ENCODE measurements at places on chromosomes 1 and 21. TPM values are rescaled to one million over a fixed set of nuclear protein-coding genes. Genes with fewer than 3 reads are reported as not detected.

GRCh38 chr1:168397806-168398205 lies 117.1 kb downstream of the TBX19 start:
- peaks cover 29% of the 10 kb centered on the region for H3K4me1 ChIP-seq
- no peak overlapping the region for H3K4me3 ChIP-seq

DNA sequence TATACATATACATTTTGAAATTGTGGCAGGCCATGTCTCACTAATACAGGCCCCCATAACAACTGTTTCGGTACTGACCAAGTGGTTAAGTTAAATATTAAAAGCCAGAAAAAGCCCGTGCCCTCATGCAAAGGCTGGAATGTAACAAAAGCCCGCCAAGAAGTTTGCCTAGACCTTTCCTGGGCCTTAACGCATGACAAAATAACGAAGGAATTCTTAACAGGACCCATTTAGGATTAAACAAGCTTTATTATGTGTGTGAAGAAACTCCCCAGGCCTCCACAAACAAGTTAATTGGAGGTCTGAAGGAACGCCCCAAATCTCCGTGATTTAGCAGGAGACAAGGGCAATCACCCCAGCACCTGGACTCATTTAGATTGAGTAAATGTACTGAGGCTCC lies 42.4 kb downstream of the TNFSF4 start:
- no peaks in the 10 kb centered on the region for H3K4me1 ChIP-seq
- no peak overlapping the region for H3K27ac ChIP-seq
- no peaks in the 10 kb centered on the region for H3K36me3 ChIP-seq

GRCh38 chr1:100950337-100950736 lies 54.4 kb downstream of the SLC30A7 start:
- peaks cover 61% of the 10 kb centered on the region for H3K36me3 ChIP-seq
- no peak overlapping the region for H3K27ac ChIP-seq
- peaks cover 10% of the 10 kb centered on the region for H3K4me1 ChIP-seq
- no peak overlapping the region for H3K4me3 ChIP-seq

GRCh38 chr1:30043256-30043655 lies 680.1 kb downstream of the MATN1 start:
- H3K27ac ChIP-seq = no peak overlapping the region
- no peaks in the 10 kb centered on the region for H3K36me3 ChIP-seq
- peaks cover 6% of the 10 kb centered on the region for H3K27me3 ChIP-seq
- H3K4me3 ChIP-seq = no peak overlapping the region
- H3K4me1 ChIP-seq = no peaks in the 10 kb centered on the region

GRCh38 chr21:34536820-34537219 lies 24.8 kb upstream of the KCNE1 start:
- H3K27ac ChIP-seq = peak overlapping the region; percentile 88
- DNase-seq = no peak
- no peaks in the 10 kb centered on the region for H3K36me3 ChIP-seq
- H3K27me3 ChIP-seq = no peaks in the 10 kb centered on the region
- H3K4me1 ChIP-seq = peaks cover 37% of the 10 kb centered on the region

DNA sequence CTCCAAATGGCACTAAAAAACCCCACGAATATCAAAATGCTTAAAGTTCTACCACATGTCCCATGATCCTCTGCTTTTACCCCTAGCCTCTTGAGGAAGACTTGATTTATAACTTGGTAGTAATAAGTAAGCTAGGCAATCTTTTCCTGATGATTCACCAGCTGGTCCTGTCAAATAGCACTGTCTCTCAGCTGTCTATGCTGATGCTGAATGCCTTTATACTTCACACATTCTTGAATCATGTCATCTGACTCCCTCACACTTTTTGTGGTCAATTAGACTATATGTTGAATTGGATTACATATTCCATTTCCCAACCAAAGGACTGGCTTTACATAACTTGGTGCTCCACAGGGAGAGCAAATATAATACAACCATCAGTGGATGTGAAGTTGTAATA lies 16.6 kb downstream of the C21orf91 start:
- peaks cover 24% of the 10 kb centered on the region for H3K36me3 ChIP-seq
- H3K27ac ChIP-seq = no peak overlapping the region
- peaks cover 10% of the 10 kb centered on the region for H3K4me1 ChIP-seq
- no peaks in the 10 kb centered on the region for H3K27me3 ChIP-seq

- H3K36me3 ChIP-seq = peaks cover 12% of the 10 kb centered on the region
- no peak overlapping the region for H3K4me3 ChIP-seq
- H3K4me1 ChIP-seq = peaks cover 66% of the 10 kb centered on the region
- H3K27me3 ChIP-seq = no peaks in the 10 kb centered on the region
These were observed 24.6 kb downstream of the TRIM45 start for GRCh38 chr1:117096951-117097408.

- H3K4me1 ChIP-seq = no peaks in the 10 kb centered on the region
- H3K27me3 ChIP-seq = peaks cover 24% of the 10 kb centered on the region
- DNase-seq = no peak
- no peak overlapping the region for H3K27ac ChIP-seq
- no peaks in the 10 kb centered on the region for H3K36me3 ChIP-seq
These were observed 657.4 kb downstream of the AJAP1 start for GRCh38 chr1:5311634-5312292.

- DNase-seq = no peak
- H3K4me1 ChIP-seq = no peaks in the 10 kb centered on the region
- no peak overlapping the region for H3K27ac ChIP-seq
- no peaks in the 10 kb centered on the region for H3K27me3 ChIP-seq
These were observed 650 bp downstream of the TNFAIP8L2 start for GRCh38 chr1:151157067-151157531.

GRCh38 chr21:16117851-16118590 lies 388.2 kb downstream of the USP25 start:
- peaks cover 27% of the 10 kb centered on the region for H3K4me1 ChIP-seq
- peak overlapping the region; percentile 10 for H3K4me3 ChIP-seq

DNA sequence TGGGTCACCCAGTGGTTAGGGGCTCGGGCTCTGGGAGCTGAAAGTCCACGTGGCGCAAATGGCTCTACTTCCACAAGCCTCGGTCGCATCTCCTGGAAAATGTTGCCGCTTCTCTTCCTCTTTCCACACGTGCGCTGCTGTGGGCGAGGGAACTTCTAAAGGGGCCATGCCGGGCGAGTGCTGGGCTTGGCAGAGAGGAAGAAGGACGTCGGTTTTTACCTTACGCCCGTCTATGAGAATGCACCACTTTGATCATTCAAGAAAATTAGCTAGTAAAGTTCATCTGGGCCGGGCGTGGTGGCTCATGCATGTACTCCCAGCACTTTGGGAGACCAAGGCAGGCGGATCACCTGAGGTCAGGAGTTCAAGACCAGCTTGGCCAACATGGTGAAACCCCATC lies 10.4 kb downstream of the SLC45A1 start:
- no peak overlapping the region for H3K27ac ChIP-seq
- no peak overlapping the region for H3K4me3 ChIP-seq
- H3K27me3 ChIP-seq = no peaks in the 10 kb centered on the region
- no peaks in the 10 kb centered on the region for H3K36me3 ChIP-seq

DNA sequence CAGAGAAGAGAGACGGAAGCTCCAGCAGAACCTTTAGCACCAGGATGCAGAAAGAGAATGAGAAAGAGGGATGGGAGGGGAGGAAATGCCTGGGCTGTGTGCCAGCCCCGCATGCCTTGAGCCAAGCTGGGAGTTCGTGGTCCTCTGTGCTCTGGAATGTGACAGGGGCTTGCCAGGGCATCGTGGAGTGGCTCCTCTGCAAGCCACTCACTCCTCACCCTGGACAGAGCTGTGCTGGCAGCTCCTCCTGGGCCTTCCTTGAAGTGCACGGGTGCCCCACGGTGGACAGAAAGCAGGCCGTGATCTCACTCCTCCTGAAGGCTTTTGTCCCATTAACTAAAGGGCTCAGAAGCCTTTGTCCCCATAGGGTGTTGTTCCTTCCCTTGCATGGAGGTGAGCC lies 34.8 kb upstream of the PRELP start:
- H3K4me1 ChIP-seq = peaks cover 43% of the 10 kb centered on the region
- H3K27me3 ChIP-seq = no peaks in the 10 kb centered on the region
- H3K4me3 ChIP-seq = no peak overlapping the region
- DNase-seq = peak; percentile 37
- no peaks in the 10 kb centered on the region for H3K36me3 ChIP-seq

DNA sequence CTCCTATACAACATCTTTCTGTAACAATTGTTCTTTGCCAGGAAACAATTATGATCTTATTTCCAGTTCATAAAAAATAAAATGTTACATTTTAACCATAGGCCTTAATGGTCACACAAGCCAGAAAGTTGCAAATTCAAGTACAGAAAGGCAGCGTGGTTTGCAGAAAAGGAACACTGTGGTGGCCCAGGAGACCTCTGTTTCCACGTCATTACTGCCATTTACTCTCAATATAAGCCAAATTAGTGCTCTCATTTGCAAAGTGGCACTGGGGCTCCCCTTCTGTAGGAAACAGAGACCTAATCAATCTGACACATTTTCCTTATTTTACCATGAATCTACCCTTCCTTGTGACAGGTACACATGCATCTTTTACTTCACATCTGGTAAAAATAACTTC lies 79.3 kb upstream of the TLR5 start:
- H3K4me1 ChIP-seq = no peaks in the 10 kb centered on the region
- H3K27ac ChIP-seq = no peak overlapping the region
- peaks cover 51% of the 10 kb centered on the region for H3K27me3 ChIP-seq
- H3K36me3 ChIP-seq = peaks cover 2% of the 10 kb centered on the region

DNA sequence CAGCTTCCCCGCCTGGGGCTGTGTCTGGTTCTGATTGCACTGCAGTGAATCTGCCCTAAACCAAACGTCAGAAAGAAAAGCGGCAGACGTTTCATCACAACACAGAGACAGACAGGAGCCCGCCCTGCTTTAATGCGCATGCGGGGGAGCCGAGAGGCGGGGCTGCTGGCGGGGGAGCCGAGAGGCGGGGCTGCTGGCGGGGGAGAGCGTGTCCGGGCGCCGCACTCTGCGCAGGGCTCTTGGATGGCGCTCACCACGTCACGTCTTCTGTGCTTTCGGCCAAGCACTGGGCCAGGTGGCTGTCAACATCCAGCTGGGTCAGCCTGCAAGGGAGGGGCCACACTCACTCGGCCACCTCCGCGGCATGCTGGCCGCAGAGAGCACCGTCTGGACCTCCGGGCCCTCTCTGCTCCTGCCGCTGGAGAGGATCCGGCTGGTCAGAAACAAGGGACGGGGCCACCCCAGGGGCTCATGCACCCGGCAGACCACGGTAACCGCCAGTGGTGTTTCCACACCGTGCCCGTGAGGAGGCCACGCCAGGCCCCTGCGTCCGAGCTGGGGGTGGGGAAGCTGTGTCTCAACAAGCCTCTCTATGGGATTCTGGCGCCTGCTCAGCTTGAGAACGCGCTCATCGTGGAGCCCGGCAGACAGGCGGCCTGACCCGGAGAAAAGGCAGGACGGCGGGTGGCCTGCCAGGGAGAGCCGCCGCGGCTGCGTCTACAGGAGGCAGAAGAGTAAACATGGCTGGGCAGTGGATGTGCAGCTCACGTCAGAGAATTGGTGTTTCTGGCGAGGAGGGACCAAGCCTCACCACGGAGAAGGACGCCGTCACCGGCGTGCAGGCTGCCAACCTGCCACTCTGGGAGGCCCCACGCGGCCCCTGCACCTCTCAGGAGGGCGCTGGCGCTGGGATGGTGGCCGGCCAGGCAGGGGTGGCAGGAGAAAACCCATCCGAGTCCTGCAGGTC lies 4.8 kb downstream of the FAAP20 start:
- no peaks in the 10 kb centered on the region for H3K27me3 ChIP-seq
- H3K4me3 ChIP-seq = peak overlapping the region; percentile 71
- H3K4me1 ChIP-seq = peaks cover 14% of the 10 kb centered on the region
- DNase-seq = peak; percentile 86
- H3K27ac ChIP-seq = peak overlapping the region; percentile 95

- peaks cover 11% of the 10 kb centered on the region for H3K36me3 ChIP-seq
- H3K4me1 ChIP-seq = peaks cover 14% of the 10 kb centered on the region
These were observed 655 bp downstream of the COL6A1 start for GRCh38 chr21:45982092-45982757.

DNA sequence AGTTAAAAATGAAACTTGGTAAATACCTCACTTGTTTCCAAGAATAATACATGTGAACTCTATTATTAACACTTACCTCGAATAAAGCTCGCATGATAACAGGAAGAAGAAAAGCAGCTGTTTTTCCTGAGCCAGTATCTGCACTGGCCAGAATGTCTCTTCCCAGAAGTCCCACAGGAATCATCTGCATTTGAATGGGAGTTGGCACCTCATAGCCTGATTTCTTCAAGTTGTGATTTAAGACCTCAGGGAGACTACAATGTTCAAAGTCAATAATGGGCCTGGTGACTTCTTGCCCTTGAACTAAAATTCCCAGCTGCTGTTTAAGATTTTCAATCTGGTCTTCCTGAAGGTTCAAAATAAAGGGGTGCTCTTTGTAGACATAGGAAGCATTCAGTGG lies 3.8 kb downstream of the DDX59 start:
- peaks cover 42% of the 10 kb centered on the region for H3K4me1 ChIP-seq
- no peaks in the 10 kb centered on the region for H3K27me3 ChIP-seq
- no peak for DNase-seq
- no peak overlapping the region for H3K4me3 ChIP-seq
- peak overlapping the region; percentile 13 for H3K27ac ChIP-seq

DNA sequence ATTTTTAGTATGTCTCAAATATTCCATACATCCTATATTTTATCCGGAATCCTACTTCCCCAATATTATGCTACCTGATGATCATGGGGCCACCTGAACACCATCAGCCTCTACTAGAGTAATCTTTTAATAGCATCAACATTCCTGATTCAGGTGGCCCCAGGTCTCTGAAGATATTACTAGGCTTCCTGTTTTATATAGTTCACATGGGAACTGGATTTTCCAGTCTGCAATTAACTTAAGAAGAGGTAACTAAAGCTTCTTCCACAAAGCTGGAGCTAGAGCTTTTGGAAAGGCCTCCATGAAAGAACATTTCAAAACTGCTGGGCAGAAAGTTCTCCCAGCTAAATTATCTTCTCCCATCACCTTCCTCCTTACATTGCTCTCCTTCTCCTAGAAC lies 72.3 kb upstream of the ADAM30 start:
- peak overlapping the region; percentile 56 for H3K27ac ChIP-seq
- peaks cover 60% of the 10 kb centered on the region for H3K36me3 ChIP-seq
- no peaks in the 10 kb centered on the region for H3K27me3 ChIP-seq
- no peak overlapping the region for H3K4me3 ChIP-seq

- H3K27me3 ChIP-seq = peaks cover 15% of the 10 kb centered on the region
- peaks cover 23% of the 10 kb centered on the region for H3K4me1 ChIP-seq
These were observed 2.9 kb upstream of the PDZK1IP1 start for GRCh38 chr1:47192458-47193384.

- no peaks in the 10 kb centered on the region for H3K36me3 ChIP-seq
- no peak for DNase-seq
- no peaks in the 10 kb centered on the region for H3K27me3 ChIP-seq
- peaks cover 34% of the 10 kb centered on the region for H3K4me1 ChIP-seq
- peak overlapping the region; percentile 73 for H3K4me3 ChIP-seq
- H3K27ac ChIP-seq = peak overlapping the region; percentile 22
These were observed 493 bp upstream of the CHD1L start for GRCh38 chr1:147241934-147242448.

- peaks cover 6% of the 10 kb centered on the region for H3K4me1 ChIP-seq
- H3K4me3 ChIP-seq = no peak overlapping the region
- DNase-seq = no peak
- no peaks in the 10 kb centered on the region for H3K27me3 ChIP-seq
These were observed 33.6 kb downstream of the KIF26B start for GRCh38 chr1:245188403-245188802.

SCP2 gene
- total RNA-seq = 56.5 TPM

SIM2 gene
- total RNA-seq = not detected

CBR1 gene
- total RNA-seq = 11.8 TPM

OPRD1 gene
- total RNA-seq = 0.66 TPM

ZNF683 gene
- total RNA-seq = not detected

PRAMEF2 gene
- total RNA-seq = not detected

RNU5D-1 gene
- not detected for total RNA-seq

KRTAP19-1 gene
- total RNA-seq = not detected

FCMR gene
- not detected for total RNA-seq

HEYL gene
- total RNA-seq = 5.6 TPM

S100B gene
- total RNA-seq = 0.27 TPM

TSTD1 gene
- 60.3 TPM for total RNA-seq

COL9A2 gene
- total RNA-seq = 49.9 TPM

KRTAP15-1 gene
- not detected for total RNA-seq

Data from mesothelial cell of epicardium (in vitro differentiated cells).